Tibial nerve (tissue), 4 donors: ENCODE measurements at places on chromosomes 5 and 9. TPM values are rescaled to one million over a fixed set of nuclear protein-coding genes. Genes with fewer than 3 reads are reported as not detected.

DNA sequence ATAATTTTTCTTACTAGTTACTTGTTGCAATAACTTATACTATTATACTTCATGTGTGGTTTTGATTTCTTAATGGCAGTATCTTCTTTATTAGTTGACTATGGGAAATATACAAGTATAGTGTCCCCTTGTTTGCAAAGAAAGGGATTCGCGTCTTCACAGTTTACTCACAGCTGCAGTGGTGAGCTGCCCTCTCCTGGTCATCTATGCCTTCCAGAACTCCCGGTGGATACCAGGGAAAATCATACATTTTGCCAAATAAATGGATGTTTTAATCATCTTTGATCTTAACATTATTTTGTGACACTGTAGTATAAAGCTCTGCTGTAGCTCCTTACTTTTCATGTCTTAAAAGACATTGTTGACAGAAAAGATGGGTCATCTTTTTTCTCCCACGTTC, 142.0 kb downstream of the ZCCHC7 start:
- no peak for DNase-seq

DNA sequence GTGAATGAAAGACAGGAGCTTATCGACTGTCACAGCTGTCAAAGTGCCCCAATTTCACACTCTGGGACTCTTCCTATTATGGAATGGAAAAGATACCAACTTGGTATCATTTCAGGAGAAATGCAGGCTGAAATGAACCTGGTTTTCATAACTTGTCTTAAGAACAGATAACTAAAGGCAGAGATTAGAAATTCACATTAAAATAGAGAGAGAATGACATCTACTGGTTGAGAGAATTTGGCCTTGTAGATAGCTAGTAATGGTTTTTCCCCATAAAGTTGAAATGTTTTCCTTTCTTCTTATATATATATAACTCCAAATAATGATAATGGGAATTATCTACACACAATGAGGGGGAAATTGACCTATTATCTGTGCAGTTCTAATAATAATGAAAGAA, 600.2 kb upstream of the CCNG1 start:
- no peak for DNase-seq

Gene ENTPD2
- total RNA-seq: 20.1 TPM

- DNase-seq: no peak
Observed at GRCh38 chr5:122639864-122640263, 135.0 kb upstream of the SNX2 start.

- no peak for DNase-seq
Observed at GRCh38 chr9:13873203-13873602, 440.7 kb downstream of the NFIB start.

DNA sequence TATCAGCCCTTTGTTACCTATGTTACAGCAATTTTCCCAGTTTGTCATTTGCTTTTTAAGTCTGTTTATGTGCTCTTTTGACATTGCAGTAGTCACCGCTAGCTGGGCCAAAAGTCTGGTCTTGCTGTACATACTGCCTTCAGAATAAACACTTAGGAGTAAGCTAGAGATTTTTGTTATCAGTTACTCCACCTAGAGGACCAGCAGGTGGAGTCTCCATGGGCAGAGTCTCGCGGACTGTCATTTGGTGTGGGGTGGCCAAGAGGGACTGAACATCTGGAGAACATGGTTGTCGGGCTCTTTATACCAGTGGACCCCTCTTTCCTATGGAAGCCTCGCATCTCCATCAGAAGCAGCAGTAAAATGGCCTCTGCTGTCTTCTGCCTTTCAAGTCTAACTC, 10.8 kb upstream of the MGAT1 start:
- no peak for DNase-seq

DNA sequence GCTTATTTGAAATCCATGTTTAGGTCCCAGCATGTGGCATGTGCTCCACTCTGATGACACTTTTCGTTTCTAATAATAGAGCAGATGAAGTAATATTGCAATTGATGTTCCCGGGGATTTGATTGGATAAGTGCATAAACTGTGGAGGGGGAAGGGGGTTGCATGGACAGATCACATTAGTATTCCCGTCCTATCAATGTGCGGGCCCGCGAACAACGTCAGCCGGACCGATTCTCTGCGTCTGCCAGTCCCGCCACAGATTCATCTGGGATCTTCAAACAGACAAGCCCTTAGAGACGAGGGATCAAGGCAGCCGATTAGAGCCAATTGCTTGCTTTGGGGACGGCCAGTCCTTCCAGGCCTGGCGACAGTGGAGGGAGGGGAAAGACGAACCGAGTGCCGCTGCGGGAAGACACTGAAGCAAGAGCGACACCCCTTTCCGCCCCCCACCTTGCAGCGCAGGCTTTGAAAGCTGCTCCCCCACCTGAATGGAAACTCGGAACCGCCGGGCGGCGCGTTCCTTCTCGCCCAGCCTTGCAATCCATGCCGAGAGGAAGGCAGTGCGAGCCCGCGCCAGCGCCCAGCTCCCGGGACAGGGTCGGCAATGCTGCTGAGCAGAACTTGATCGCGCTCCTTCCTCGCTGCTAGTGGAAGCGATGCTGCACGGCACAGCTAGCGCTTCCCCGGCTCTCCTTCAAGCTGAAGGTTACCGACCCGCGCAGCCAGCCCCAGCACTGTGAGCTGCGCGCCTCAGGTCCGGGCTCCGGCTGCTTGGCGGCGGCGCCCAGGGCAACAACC, at the start of gene RGS7BP:
Gene RGS7BP (plus strand): TSS at position 247 of the 798 bp plus-strand sequence. CDS start 610 bp downstream, outside the sequence.
- no peak for DNase-seq

DNA sequence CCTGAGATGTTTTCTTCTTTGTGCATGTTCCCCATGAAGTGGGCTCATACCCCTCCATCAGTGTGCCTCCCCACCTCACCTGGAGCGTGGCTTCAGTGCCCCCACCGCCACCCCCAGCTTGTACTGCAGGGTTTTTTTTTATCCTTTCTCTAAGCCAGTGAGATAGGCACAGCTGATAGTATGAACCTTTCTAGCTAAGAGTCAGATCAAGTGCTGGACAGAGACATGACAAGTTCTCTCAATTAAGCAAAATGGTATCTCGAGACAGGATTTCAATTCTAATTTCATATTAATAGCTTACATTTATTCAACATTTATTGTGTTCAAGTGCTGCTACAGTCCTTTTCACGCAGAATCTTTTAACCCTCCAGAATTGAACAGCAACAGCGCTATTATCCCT, 55.7 kb downstream of the NDFIP1 start:
- no peak for DNase-seq

DNA sequence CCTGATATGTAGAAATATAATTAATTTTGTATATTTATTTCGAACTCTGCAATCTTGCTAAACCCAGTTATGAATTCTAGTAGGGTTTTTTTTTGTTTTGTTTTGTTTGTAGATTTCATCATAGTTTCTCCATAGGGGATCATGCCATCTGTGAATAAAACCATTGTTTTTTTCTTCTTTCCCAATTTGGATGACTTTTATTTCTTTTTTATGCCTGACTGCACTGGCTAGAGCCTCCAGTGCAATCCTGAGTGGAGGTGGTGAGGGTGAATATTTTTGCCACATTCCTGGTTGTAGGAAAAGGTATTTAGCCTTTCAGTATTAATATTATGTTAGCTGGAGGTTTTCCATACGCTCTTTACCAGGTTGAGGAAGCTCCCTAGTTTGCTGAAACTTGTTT, 70.0 kb upstream of the GFPT2 start:
- no peak for DNase-seq

Gene PCDHB11
- total RNA-seq: 6.9 TPM

DNA sequence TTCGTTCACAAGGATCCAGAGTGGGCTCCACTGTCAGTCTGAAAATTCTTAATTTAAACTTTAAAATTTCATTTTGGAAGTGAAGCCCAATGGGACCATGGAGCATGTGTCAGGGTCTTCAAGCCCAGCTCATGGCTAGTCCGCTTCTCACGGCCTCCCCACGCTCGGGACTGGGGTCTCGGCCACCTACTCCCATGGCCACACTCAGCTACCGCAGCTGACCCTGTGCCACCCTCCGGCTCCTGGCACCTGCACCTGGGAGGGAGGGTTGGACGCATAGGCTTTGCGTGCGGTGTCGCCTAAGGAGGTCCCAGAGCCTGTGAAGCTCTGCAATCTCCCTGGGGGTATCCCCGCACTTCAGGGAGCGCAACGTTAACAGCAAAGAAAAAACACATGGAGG, 175.7 kb upstream of the PRLR start:
- DNase-seq: no peak

- no peak for DNase-seq
Observed at GRCh38 chr5:17312358-17312757, 94.9 kb downstream of the BASP1 start.

DNA sequence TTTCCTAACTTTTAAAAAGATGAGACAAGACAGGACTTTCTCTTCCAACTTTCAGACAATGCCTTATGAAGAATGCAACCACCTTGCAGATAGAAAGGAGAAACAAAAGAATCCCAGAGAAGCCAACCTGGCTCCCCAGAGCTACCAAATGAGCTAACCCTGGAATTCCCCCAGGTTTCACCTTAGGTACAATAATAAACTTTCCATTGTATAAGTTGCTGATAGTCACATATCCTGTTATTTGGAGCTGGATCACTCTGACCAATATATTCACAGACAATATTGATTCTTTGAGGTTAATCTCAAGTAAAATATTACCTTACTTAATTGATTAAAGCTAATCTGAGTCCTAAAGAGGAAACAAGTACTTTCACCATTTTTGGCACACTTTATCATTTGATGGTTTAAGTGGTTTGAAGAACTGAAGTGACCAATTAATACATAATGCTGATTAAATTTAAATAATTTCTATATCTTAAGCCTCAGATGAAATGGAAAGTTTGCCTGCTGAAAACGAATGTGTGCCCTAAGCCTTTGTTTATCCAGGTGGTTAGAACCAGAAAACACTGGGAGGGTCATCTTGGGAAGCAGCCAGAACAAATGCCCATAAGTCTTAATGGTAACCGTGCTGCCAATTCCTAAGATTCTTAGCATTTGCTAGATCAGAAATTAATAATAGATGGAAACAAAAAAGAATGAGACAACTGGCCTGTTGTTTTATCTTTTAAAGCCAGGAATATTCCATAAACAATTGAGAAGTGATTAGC, 159.6 kb upstream of the SLC12A2 start:
- no peak for DNase-seq

Gene NHP2
- 157 TPM for total RNA-seq

DNA sequence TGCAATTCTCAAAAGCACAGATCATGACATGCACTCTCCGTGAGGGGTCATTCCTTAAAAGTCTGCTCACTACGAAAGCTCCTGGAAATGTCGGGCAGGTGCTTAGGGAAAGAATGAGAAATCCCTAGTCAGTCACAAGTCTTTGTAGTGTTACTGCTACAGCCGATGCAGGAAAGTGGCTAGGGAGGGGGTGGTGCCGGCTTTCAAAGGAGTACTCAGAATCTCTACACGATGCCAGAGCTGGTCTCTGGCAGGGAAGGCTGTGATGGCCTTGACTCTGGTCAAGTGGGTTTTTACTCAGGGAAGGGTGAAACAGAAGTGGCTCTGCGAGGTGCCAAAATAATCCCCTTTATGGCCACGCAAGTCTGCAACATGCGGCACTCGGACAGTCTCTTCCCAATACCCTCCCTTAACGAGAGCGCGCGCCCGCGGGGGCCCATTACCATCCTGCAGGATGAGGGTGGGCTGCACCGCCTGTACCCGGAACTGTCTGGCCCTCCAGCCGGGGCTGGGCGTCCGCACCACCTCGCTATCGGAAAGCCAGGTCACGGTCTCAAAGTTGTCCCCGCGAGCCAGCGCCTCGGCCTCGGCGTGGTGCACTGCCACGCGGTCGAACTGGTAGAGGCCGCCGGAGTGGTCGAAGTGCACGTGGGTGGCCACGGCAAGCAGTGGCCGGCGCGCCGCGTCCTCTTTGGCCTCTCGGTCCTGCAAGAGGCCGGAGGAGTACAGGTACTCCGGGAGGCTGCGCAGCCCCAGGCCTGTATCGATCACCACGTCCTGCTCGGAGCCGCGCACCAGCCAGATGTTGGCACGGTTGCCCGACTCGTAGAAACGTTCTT, 956 bp downstream of the MBLAC2 start:
- peak; percentile 13 for DNase-seq

- DNase-seq: no peak
Observed at GRCh38 chr5:105807290-105807689, 1863.4 kb downstream of the EFNA5 start.

- DNase-seq: no peak
Observed at GRCh38 chr5:122316656-122317055, 4.6 kb downstream of the SNCAIP start.

- no peak for DNase-seq
Observed at GRCh38 chr5:134245101-134245604, 19.3 kb upstream of the PPP2CA start.

DNA sequence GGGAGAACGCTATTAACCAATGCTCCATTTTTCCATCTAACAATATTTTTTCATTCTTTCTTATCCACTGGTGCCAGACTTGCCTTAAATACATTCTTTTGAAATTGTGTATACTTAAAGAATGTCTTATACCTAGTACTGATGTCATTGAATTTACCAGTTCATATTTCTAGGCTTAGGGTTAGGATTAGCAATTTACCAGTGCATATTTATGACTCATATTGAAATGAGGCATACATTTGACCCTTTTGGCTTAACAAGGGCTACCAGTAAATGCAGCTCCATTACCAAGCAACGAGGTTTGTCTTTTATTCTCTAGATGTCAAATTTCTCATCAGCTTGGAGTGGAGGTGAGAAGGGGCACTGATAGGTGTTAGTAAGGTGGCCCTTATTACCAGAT, 89.5 kb downstream of the CDH9 start:
- no peak for DNase-seq

DNA sequence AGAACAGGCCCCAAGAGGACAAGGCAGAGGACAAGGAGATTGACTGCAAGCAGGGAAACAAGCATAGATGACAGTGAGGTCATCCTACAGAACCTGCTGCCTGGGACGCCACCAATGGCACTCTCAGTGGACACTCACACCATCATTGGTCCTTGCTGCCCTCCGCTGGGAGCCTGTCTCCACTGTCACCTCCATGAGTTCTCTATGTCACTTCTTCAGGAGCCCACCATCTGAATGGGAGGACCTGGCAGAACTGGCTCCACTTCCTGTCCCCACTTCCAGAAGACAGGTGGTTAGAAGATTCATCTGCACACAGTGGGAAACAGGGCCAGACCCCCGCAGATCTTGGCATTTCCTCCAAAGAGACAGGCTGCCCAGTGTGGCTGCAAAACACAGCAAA, 188.9 kb downstream of the HSD17B3 start:
- DNase-seq: no peak

GRCh38 chr5:76662521-76662920, 39.3 kb upstream of the F2RL2 start:
- no peak for DNase-seq

Gene KIF4B
- total RNA-seq: not detected

Gene SPATA31A3
- not detected for total RNA-seq

DNA sequence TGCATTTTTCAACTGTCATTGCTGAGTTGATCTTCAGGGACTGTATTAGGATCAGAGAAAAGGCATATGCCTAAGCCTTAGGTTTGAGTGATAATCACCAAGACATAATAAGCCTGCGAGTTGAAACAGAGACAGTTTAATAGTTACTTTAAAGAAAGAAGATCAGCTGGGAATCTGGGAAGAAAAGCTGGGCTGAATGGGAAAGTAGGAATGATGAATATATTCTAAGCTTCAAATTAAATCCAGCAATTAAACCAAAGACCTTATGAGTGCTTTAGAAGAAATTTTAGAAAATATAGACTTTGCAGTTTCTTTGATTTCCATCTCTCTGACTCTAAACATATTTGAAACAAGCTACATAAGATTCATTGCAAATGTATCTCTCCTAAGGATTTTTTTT, 222.3 kb downstream of the ENC1 start:
- DNase-seq: no peak

Gene ST8SIA4
- 3.8 TPM for total RNA-seq
